Cardiac fibroblast (primary cell): ENCODE measurements at places on chromosomes 3 and 15.

DNA sequence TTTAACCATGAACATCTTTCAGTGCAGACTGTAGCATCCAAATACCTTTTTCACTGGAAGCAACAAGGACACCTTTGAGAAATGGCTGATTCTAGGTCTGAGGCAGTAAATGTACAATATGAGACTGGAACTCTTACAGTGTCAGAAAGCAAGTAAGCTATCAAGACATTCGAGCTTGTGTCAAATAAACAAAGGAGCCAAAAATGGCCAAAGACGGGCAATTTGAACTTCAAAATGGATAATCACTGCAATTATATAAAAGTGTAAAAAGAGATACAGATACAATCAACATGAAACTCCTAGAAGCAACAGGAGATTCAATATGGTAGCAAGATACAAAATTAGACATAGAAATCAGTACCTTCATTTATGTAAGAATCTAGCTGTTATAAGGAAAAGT lies 138.5 kb upstream of the CCDC54 start:
- DNase-seq: no peak

- DNase-seq: peak; percentile 43
Observed at GRCh38 chr15:99507016-99507503, 58.7 kb upstream of the MEF2A start.

DNA sequence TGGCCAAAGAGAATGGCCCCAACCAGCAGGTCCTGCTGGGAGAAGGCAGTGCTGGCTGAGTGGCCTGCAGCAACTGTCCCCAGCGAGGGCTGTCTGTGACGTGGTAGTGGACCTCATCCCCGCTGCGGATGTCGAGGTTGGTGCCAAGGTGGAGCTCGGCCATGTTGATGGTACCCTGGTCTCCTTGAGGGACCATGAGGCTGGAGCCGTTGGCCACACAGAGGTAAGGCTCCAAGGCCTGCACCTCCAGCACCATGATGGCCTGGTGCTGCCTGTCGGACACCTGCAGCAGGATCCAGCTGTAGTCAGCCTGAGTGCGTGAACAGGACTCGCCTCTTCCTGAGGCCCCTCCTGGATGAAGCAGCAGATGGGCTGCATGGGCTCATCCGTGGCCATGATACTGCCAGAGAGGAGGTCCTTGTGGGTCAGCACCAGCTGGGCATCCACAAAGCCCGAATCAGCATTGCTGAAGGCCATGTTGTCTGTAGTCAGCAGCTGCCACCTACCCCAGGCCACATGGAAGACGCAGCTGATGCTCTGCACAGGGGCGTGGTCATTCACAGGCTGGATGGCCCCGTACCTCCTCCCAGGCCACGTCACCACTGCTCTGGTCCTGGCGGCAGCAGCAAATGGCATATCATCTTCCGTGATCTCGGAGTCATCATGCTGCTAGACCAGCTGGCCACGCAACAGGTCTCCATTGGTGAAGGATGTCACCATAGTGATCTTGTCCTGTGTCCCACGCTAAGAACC lies 167.5 kb downstream of the GOLGA6L4 start:
- DNase-seq: no peak

- no peak for DNase-seq
Observed at GRCh38 chr3:9881441-9881840, 1.4 kb upstream of the CIDEC start.

GRCh38 chr3:154089421-154090420 lies 31.5 kb upstream of the ARHGEF26 start:
- peak; percentile 6 for DNase-seq

DNA sequence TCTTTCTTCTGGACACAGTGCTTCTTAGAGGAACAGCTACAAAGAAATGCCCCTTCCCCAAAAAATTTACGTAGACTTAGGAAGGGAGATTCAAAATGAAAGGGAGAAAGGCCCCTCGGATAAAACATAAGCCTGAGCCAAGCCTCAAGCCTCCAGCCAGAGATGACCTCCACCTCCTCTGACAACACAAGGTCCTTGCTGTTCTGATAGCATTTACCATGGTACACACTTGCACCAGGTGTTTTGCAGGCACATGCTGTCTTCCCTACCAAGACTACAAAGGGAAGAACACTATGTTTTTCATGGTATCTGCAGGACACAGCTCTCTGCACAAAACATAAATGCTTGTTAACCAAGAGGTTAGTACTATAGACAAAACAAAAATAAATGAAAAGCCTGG lies 27.8 kb downstream of the RYK start:
- DNase-seq: no peak

- DNase-seq: no peak
Observed at GRCh38 chr3:38597502-38598060, 51.9 kb downstream of the SCN5A start.

DNA sequence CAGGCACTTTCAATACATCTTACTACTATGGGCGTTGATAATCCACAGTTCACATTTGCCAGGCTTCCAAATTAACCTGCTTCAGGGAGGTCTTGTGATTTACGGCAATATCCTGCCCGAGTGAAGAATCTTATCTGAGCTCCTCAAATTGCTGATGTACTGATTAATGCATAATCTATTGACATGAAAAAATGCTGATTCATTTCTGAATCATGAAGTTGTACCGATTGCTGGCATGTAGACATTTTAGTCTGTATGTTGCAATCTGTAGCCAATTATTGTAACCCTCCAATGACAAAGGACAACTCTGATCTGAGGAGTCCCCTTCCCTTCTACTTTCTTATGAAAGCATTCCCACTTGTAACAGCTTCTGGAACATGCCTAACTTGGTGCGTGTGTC lies 97.2 kb downstream of the SEC22A start:
- DNase-seq: no peak

DNA sequence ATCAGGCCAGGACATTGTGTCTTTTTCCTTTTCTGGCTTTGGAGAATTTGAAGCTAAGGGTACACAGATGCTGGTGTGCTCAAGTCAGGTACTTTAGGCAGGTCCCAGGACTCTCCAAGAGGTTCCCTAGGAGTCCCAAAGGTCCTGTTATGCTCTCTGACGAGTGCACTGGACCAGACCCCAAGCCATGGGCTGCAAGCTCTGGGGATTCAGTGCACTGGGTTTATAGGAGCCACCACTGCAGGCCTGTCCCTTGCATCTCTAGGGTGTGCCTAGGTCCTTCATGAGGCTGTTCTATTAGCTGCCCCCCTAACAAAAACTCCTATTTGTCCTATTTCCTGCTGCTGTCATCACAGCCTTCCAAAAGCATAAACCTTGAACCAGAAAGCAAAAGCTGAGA lies 31.9 kb upstream of the BFSP2 start:
- DNase-seq: no peak

- no peak for DNase-seq
Observed at GRCh38 chr3:185887066-185887465, 50.7 kb downstream of the TRA2B start.

- no peak for DNase-seq
Observed at GRCh38 chr3:194973366-194974000, 287.8 kb downstream of the FAM43A start.

DNA sequence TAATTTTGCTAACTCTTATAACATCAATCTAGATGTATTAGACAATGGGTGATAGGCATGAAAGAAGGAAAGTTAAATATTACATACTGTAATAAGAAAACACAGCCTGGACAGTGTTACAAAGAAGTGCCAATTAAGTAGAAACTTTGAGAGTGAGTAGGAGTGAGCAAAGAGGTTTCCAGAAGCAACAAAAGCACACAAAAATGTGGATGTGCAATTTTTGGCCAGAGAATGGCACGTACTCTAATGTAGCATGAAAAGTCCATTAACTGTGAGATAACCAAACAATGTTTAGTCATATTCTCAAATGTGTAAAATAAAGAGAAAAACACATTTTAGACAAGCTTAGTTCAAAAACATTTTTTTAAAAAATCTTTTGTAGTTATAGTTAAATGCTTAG lies 567.3 kb downstream of the ROBO1 start:
- DNase-seq: peak; percentile 7

- DNase-seq: no peak
Observed at GRCh38 chr15:64775551-64776401, at the start of gene RBPMS2. TSS of gene RBPMS2 (minus strand) at chr15:64775589. CDS start at chr15:64775319, 270 bp downstream.

- peak; percentile 32 for DNase-seq
Observed at GRCh38 chr3:38538773-38539353, 42.7 kb downstream of the EXOG start.

- DNase-seq: no peak
Observed at GRCh38 chr3:56747150-56747549, 54.6 kb downstream of the ARHGEF3 start.

GRCh38 chr3:87548271-87548670 lies 271.9 kb upstream of the POU1F1 start:
- no peak for DNase-seq

GRCh38 chr3:161913786-161914389 lies 417.3 kb downstream of the OTOL1 start:
- DNase-seq: peak; percentile 79

- DNase-seq: no peak
Observed at GRCh38 chr3:197573048-197573767, 17.4 kb upstream of the BDH1 start.

DNA sequence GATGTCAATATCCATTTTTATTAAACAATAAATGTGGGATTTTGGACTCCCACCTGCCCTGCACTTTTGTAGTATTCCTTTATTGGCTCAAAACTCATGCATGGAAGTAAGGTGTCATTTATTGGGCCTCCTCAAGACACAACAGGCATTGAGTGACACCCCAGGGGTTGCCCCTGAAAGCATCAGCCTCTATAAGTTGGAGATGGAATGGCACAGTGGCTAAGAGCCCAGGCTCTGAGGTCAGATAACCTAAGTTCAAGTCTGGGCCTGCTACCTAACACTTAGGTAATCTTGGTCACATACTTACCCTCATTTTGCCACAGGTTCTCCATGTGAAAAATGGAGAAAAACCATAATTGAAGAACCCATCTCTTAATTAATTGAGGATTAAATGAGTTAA lies 4.6 kb downstream of the CAPN3 start:
- no peak for DNase-seq

DNA sequence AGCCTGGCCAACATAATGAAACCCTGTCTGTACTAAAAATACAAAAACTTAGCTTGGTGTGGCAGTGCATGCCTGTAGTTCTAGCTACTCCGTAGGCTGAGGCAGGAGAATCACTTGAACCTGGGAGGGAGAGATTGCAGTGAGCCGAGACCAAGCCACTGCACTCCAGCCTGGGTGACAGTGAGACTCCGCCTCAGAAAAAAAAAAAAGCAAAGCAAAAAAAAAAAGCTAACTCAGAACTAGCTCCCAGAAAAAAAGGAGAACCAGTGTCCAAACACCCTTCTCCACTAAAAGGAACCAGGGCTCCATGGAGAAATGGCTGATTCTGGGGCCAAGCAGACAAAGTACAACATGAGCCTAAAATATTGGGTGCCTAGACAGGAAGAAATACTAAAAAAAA lies 16.7 kb upstream of the CRTC3 start:
- DNase-seq: no peak

DNA sequence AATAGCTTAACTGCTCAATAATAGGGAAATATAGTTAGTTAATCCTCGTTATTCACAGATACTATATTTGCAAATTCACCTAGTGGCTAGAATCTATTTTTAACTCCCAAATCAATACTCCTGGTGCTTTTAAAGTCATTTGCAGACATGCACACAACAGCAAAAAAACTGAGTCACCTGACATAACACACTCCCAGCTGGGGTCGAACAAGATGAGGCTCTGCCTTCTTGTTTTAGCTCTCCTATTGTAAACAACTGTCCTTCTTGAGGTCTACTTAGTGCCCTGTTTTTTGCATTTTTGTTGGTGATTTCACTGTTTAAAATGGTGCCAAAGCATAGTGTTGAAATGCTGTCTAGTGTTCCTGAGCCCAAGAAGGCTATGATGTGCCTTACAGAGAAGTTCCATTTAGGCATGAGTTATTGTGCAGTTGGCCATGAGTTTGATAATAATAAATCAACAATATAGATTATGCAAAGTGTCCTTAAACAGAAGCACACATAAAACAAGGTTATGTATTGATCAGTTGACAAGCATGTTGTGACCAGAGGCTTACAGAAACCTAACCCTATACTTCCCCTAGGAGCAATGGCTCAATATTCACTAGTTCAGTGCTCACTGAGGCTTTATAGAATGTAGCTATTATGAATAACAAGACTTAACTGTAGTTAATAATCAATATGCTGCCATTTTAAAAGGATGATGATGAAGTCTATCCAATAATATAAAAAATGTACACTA lies 18.6 kb downstream of the MAP3K13 start:
- DNase-seq: no peak

- DNase-seq: peak; percentile 39
Observed at GRCh38 chr3:155912579-155913190, 42.2 kb downstream of the GMPS start.

DNA sequence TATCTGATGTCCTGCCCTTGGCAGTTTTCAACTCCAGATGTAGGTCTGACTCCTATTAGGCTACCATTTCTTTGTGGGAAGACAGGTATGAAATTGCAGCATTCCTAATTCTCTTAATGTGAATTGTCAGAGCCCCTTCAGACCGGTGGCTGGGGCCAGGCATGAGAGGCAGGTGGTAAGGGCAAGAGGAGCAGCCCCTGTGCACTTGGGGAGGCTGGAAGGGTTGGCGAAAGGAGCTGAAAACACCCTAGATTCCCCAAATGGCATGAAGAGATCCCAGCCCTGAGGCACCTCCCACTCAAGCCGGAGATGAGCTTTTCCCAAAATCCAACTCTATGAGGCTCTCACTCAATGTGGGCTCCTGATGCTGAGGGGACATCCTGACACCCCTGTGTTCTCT lies 453.2 kb downstream of the NR2F2 start:
- DNase-seq: no peak

DNA sequence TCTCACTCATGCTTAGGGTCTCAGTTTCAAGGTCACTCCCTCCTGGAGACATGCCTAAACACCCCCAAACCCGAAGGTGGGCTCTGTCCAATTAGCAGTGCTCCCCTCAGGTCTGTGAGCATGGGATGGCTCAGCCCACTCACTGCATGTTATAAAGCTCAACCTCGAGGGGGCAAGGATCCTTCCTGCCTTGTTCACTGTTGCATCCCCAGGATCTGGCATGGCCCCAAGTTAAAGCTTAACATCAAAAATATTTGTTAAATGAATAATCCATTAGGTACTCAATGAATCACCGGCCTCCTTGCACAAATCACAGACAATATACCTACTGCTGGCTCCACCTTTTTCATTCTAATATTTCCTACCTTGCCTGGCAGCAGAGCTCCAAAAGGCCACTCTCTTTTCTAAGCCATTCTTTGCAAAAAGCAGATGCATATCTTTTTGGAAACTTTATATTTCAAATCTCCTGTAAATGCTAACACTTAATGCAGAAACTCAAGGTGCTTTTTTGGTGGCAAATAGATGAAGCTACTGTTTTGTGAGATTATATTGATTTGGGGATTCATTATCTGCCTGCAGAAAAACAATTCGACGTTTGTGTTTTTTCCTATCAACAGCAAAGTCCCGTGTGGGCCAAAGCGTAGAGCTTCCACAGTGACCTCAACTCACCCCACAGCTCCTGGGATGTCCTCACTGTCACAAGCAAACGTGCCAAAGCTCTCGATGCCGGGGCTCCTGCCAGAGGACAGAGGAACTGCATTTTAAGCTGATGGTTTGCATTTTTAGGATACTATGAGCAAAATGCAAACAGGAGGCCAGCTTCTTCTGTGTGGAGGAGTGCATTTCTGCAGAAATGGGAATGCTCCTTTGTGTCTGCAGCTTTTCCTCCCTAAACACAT lies 35.4 kb downstream of the PCOLCE2 start:
- peak; percentile 81 for DNase-seq
